Stimulated activated naive CD8-positive, alpha-beta T cell treated with anti-CD3 and anti-CD28 coated beads, Interleukin-15, Interleukin-2, amounts not matched to agents 100 U/mL and 50 U/mL, for 24 hours (primary cell): ENCODE measurements at places on chromosomes 6 and 20.
A peak's percentile ranks its signal among the peaks of the same experiment; 100 is the strongest.

GRCh38 chr6:44665143-44665542 is 277.6 kb downstream of the CDC5L start:
- no peak for DNase-seq

- peak; percentile 10 for DNase-seq
Observed at GRCh38 chr6:41974281-41974825, 32.7 kb upstream of the CCND3 start.

- no peak for DNase-seq
Observed at GRCh38 chr6:15980801-15981200, 148.1 kb upstream of the MYLIP start.

- peak; percentile 34 for DNase-seq
Observed at GRCh38 chr6:125747589-125748405, 1.6 kb upstream of the HEY2 start.
